ENCODE measurements at places on chromosomes 7 and 10.
A peak's percentile ranks its signal among the peaks of the same experiment; 100 is the strongest.

- no peak for DNase-seq
Observed at GRCh38 chr7:150738092-150738491, 874 bp downstream of the GIMAP5 start.

DNA sequence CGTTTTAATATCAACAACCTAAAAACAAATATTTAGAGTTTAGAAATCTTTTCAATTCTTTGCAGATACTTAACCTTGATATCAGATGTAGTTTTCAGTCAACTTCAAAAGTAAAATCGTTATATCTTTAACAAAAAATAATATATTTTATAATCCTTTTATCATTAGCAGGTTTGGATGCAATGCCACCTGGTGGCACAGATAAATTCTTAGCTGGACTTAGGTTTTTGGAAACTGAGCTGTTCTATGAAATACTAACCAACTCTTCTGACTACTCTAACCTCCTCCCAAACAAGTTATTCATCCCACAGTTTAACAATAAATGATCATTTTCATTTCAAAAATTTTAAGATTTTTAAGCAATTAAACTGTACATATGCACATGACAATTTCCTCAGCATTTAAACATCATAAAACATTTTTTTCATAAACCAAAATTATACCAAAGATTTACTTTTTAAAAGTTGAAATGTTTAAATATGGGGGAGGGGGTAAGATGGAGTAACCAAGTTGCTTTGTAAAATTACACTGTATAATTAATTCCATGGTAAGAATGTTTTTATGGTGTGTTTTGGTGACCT is 56.9 kb downstream of the HIBADH start:
- peak; percentile 33 for DNase-seq

DNA sequence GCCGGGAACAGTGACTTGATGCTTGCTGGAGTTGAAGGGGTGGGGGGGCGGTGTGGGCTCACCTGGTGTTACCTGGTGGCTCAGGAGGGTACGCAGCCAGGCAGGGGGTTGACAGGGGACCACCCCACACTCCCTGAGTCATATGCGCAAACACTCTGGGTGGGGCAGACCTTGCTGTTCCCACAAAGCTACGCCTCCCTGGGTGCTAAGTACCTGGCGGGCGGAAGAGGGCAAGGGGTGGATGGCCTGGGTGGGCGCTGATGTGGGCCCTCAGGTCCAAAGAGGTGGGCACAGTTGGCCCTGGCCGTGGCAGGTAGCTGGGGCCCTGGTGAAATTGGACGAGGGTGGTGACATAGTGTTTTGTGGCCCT is 13.9 kb downstream of the STX1A start:
- DNase-seq = no peak

DNA sequence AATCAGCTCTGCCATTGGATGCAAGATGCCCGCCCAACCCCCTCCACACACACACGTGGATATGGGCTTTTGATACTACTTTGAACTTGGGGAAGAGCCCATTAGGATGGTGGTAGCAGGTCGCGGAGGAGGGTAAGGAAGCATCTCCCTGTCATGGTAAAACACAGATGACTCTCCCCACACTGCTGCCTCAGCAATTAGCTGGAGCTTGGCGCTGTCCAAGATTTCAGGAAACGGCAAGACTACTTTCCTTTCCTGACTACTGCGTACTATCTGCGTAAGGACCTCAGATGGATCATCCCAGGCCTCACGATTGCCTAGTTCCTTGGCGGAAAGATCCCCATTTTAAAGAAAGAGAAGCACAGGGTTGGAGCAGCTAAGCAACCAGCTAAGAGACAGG is 134.3 kb downstream of the C10orf90 start:
- DNase-seq = no peak

DNA sequence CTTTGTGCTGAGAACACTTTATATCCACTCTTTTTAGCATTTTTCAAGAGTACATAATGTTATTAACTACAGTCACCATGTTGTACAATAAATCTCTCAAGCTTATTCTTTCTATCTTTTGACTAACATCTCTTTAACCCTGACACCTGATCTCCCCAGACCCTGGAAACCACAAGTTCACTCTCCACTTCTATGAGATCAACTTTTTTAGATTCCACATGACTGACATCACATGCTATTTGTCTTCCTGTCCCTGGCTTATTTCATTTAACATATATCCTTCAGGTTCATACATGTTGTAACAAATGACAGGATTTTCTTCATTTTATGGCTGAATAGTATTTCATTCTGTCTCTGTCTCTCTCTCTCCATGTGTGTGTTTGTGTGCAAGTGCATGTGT is 15.5 kb downstream of the SLC13A1 start:
- DNase-seq = no peak

- DNase-seq = no peak
Observed at GRCh38 chr7:44218418-44219201, 17.8 kb downstream of the YKT6 start.

- DNase-seq = no peak
Observed at GRCh38 chr7:33463131-33463530, 333.8 kb downstream of the BBS9 start.

DNA sequence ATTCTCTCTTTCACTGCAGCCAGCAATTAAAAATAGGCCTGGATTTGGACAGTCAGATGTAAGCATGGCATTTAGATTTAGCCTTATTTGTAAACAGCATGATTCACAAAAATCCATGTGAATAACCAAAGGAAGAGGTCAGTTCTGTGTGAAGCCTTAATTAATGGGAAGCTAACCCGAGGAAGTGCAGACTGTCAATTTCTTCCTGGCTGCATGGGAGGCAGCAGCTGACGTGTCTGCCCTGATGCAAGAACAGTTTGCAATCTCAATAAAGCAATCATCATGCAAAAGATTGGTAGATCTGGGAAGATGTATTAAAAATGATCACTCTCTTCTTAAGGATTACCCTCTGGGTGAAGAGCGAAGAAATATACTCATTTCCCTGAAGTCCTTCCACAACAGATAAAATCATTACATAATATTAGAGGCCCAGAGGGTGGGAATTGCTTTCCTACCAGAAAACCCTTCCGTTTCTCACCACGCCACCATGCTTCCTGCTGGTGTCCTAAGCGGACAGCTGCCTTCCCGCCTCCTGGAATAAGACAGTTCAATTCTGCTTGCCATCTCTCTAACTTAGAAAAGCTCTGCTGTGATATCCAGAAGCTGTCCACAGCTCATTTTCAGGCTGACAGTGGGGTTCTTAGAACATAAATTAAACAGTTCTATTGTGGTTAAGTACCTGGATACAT is 526.7 kb upstream of the NRP1 start:
- DNase-seq = no peak

DNA sequence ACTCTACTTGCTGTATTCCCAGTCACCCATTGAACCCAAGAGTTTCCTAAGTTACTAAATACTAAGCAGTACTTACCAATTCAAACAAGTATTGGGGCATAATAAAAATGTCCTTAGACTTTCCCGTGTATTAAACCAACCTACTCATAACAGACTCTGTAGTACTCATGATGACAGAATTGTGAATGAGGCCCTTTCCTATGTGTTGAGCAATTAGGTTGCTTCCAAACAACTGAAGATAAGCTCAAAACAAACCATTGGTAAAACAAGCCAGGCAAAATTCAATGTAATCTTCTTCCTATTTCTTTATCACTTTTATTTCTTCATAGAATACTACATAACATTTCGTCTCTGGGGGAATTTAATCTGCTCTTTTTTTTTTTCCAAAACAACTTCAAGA is 106.5 kb upstream of the ANK3 start:
- DNase-seq = no peak

DNA sequence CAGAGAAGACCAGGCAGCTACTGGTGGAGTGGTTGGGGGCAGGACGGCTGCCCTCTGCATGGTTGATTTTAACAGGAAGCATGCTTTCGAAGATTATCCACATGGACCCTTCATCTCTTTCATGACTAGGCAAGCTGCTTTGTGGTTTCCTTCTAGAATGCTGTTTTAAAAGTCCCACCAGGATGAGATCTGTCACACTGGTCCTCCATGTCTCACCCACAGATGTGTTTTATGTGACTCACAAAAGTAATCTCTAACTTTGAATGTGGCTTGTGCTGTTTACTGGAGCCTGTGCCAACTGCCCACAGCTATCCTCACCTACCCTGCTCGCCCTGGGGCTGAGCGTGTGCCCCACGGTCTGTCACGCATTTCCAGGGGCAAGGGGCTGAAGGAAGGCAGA is 188.8 kb downstream of the GFRA1 start:
- DNase-seq = no peak

DNA sequence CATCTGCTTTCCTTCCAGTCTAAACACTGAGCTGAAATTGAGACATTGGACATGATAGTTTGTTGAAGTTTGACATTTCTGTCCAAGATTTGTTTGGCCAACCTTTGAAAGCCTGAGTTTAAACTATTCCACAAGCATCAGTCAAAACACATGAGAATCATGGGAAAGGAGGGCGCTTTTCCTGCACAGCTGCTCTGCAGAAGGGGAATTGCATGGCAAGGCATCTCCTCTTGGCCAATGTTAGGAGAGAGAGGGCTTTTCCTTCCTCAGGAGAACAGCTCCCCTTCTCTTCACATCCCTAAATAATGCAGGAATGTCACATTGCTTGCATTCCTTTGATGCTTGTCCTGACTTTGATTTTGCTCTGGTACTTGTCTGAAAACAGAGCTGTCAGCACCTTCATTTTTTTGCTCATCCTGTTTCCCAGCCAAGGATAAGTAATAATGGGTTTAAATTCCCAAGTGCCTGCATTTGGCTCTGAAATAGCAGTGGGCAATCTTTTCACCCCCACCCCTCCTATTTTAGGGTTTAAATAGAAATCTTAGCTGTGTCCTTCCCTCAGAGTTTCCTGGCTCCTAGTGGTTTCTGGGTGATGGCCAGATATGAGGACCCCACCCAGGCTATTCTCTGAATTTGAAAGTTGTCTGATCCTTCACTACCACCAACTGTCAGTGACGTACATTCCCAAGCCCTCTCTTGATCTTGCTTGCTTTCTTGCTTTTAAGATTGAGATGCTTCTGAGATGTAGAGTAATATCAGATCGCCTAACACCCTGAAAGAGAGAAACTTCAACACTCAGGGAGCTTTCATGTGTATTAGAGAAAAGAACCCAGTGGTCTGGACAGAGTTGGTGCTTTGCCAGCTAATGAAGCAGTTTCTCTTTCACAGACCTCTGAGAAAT is 75.2 kb upstream of the NPVF start:
- no peak for DNase-seq

DNA sequence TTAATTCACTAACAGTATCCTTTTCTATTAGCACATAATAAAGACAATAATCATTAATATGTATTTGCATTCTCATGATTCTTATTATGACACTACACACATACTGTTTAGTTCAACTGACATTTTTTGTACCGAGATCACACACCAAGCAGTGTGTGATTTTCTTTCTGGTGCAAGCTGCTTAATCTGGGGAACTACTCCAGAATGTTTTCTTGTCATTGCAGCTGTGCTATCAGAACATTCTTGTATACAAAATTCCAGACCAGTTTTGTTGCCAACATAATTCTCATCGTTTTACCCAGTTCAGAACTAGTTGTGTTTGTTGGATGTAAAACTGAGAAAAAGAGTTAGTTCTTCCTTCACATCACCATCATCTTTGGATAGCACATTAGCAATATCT is 37.4 kb downstream of the VKORC1L1 start:
- no peak for DNase-seq

- peak; percentile 16 for DNase-seq
Observed at GRCh38 chr7:24905996-24906770, 73.8 kb downstream of the OSBPL3 start.

DNA sequence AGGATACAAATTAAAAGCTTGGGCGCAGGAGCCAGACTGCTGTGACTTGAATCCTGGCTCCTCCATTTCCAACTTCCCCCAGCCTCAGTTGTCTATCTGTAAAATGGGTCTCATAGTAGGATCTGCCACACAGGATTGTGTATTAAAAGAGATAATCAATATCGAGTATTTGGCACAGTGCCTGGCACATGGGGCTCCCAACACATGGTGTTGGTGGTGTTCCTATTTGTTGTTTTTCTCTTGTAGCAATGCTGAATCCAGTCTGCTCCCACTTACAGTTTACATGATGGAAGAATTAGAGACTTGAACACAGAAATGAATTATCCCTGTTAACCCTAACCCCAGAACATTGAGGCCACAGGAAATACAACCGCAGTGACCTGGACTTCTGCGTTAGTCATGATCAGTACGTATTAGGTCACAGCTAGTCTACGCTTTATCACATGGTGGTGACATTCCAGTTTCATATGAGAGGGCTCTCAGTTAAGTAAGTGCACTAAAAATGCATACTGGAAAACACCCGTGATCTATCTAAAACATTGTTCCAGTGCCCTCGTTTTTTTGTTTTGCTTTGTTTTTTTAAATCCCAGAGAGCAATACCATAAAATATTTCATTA is 169.5 kb upstream of the KLF14 start:
- peak; percentile 9 for DNase-seq

GRCh38 chr10:62018131-62018911 is 116.8 kb downstream of the ARID5B start:
- DNase-seq = no peak

GRCh38 chr10:74306227-74306982 is 155.4 kb downstream of the ADK start:
- DNase-seq = no peak

DNA sequence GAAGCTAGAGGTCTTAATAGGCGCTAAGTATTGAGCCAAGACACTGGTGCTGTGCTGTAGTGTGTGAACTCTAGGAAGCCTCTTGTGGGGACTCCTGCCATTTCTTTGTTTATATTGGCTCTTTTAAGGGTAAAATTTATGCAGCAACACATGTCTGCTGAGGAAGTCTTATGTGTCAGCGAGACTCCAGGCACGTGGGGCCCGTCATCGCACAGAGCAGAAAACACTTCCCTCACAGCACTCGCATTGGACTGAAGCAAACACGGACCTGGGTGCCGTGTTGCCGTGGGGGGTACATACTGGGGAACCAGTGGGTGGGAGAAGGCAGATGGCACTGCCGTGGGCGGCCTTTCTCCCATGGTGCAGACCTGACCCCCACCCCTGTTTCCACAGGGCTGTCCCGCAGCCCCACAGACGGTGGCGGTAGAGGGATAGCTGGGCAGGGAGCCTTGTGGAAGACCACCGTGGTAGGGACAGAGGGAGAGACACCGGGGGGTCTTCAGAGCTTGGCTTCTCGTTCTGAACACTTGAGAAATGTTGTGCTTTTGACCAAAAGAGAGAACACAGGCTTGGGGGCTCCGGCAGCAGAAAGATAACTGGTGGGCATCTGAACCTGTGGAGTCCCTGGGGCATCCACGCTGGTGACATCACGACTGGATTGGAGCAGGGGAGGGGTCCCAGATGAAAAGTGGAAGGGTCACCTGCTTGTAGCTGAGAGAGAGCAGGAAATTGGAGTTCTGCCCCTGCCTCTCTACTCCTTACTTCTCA is 284.7 kb upstream of the SHH start:
- no peak for DNase-seq

GRCh38 chr7:54811041-54811845 is 52.2 kb upstream of the SEC61G start:
- no peak for DNase-seq

- DNase-seq = no peak
Observed at GRCh38 chr7:31305260-31305659, 35.3 kb downstream of the NEUROD6 start.

- peak; percentile 82 for DNase-seq
Observed at GRCh38 chr10:80454513-80455460, 677 bp downstream of the TSPAN14 start.
